NCI-H1092 (cell line): ENCODE measurements at places on chromosomes 2 and 18.

DNA sequence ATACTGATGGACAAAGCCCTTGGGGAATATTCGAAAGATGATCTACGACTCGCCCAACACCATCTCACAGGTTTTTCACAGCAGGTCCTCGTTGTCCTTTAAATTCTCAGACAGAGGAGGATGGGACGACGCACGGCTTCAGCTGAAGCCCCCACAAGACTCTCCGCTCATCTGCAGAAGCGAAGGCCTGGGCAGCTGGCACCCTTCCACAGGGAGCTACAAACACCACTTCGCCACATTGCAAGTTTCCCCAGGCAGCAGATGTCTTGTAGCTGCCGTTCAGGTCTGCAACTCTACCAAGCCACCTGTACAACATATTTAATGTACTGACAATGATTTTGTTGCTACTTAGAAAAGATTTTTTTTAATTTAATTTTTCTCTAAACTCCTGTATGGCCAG, 642.9 kb downstream of the ZEB2 start:
- no peak for DNase-seq

GRCh38 chr2:207248702-207249377, 83.1 kb upstream of the KLF7 start:
- DNase-seq = no peak

- DNase-seq = peak; percentile 9
Measured at GRCh38 chr18:11937874-11938478, 29.9 kb upstream of the MPPE1 start.

DNA sequence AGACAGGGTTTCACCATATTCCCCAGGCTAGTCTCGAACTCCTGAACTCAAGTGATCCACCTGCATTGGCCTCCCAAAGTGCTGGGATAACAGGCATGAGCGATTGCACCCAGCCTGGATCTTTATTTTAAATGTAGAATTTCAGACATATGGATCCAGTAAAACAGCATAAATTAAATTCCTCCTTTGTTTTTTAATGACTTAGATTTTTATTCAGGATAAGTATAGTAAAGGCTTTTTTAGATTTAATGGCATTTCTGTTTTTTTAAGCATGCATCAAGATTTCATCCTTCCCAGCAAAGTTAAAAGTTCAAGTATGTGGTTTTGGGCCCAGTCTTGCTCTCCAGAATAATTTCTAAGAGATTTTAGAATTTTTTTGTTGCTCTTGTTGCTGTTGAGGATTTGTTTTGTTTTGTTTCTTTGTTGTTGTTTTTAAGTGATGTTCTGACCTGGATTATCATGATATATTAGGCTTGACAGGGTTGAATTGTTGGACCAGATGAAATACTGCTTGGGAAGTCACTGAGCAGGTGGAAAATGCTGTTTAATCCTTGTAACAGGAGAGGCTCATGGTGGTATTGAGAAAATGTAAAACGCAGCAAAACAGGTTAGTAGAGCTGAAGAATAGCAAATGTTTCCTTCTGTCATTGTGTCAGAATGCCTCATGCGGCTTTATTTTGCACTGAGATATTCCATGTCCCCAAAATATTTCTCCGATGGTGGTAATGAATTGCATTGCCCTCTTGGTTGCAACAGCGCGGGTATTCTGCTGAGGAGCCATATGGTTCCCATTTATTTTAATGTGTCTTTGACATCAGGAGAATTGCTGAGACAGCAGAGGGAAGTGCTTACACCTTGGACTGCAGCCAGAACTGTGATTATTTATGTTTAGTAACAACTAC, 147.9 kb downstream of the GALNT3 start:
- peak; percentile 40 for DNase-seq

GRCh38 chr2:46939626-46940359, 24.2 kb upstream of the MCFD2 start:
- no peak for DNase-seq

GRCh38 chr18:1652018-1652417, 747.3 kb downstream of the ADCYAP1 start:
- no peak for DNase-seq

DNA sequence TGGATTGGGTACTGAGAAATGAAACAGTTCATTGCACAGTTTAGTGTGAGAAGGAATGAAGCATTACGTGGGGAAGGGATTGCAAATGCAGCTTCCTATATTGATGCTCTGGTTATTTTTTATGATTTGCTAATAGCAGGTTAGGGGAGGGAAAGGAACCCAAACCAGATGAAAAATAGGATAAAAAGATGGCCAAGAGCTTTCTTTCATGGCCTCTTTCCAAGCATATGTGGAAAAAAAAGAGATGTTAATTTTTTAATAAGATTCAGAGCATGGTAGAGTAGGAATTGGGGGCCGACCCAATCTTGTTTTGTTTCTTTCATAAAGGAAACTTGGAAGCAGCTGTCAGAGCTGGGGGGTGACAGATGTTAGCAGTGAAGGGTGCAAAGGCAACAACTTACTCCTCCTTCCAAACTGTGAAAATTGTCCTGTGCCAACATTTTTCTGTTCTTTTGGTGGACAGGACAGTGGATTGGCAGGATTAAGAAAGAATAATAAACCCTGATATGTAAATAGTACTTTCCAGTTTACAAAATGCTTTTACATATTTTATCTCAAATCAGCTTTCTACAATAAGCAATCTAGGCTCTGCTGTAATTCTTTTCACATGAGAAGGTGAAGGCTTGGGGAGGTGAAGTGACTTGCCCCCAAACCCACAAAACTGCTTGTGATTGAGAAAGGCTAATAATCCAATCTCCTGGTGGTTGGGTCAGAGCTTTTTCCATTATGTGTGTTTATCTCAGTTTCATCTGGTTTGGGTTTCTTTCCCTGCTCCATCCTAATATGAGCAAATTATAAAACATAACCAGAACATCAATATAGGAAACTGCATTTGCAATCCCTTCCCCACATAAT, 270.1 kb downstream of the ETAA1 start:
- no peak for DNase-seq

DNA sequence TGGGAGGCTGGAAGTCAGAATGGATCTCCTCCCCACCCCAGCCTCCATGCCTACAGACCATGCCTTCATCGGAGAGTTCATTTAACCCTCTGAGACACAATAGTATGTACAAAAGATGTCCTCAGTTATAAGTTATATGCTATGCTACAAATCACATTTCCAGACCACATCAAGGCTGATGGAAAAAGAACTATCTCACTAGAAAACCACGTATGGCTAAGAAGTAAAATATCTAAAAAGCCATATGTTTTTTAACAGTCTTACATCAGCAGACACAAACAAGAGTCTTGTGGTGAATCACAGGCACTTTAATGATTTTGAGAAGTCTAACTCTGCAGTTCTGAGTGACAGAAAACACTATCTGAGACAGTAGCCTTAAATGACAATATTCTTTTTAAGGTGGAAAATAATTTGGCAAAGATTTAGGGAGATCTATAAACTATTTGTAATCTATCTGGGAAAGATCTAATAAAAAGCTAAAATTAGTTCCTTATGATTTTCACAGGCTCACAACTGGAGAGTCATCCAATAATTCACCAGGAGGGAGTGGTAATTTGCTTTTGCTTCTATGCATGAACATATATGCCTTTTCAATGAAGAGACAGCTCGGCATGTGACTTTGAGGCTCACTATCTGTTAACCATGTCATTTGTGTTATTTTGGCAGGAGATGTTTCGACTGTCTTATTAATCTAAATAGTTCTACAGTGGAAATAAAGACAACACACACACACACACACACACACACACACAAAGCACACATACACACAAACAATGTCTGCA, 197.5 kb downstream of the IRS1 start:
- DNase-seq = no peak

DNA sequence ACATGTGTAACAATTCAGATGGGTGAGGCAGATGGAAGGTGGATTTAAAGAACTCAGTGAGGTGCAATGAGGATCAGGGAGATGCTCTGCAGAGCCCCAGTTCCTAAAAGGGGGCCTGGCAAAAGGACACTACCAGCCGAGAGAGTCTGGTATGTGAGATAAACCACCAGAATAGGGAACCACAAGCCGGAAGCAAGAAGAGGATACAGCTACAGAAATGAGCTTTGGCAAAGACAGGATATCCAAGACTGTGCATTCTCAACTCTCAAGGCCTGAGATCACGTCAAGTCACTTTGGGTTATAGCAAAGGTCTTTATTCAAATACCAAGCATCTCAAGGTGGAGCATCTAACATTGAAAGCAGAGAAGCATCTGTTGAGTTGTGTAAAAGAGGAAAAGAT, 293.5 kb downstream of the ARHGAP15 start:
- no peak for DNase-seq

- DNase-seq = no peak
Measured at GRCh38 chr2:4862031-4862430, 830.2 kb upstream of the SOX11 start.

DNA sequence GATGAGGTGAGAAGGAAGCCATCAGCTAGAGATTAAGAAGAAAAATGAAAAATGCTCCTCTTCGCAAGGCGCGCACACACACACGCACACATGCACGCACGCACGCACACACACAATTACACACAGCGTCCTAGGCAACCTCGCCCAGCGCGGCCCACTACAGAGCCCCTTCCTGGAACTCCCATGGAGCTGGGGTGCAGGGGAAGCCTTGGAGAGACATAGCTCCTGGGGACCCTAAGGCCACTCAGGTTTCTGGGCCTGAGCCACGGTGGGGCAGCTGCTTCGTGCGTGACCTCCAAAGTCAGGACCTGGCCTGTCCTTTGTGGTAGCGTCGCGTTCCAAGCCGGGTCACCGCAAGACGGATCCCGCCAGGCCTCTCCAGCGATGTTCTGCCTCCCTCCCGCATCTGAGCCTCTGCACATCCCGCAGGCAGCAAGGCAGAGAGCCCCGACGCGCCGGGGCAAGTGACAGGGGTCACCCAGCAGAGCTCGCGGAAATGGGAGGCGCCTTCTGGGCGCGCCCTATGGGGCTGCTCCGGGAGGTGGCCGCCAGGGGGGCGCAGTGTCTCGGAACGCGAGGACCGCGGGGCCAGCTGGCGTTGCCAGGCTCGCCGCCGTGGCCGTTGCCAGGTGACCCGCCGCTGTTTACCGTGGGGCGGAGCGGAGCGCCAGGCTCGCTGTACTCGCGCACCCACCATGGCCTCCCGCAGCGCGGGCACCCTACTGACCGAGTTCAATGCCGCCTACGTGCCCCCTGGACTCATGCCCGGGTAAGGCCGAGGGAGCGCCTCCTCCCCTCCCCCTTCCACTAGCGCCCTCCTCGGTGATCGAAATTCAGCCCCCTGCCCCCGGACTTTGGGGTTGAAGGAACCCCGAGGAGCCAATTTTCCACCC, 79.0 kb downstream of the CIB4 start:
- peak; percentile 68 for DNase-seq

DNA sequence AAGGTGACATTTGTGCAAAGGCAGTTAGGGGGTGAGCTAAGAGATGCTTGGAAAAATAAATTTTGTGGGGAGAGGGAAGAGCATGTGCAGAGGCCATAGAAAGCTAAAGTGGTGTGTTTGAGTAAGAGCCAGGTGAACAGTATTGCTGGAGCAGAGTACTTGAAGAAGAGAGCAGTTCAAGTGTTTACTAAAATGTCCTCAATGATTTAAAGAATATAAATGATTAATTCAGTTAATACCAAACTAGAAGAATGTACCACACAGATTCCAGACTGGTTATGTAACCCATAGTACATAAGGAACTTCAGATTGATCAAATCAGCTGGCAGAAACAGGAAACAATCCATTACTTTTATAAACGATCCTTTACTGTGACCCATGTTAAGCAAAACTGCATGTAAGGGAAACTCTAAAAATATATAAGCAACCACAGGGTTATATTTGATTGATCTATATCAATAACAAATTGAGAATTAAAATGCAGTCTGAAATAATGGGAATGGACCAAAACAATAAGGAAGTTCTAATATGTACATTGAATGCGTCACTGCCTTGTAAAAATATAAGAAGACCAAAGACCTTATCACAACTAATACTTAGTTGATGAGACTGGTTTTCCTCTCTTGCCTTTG, 76.9 kb downstream of the LDAH start:
- no peak for DNase-seq

DNA sequence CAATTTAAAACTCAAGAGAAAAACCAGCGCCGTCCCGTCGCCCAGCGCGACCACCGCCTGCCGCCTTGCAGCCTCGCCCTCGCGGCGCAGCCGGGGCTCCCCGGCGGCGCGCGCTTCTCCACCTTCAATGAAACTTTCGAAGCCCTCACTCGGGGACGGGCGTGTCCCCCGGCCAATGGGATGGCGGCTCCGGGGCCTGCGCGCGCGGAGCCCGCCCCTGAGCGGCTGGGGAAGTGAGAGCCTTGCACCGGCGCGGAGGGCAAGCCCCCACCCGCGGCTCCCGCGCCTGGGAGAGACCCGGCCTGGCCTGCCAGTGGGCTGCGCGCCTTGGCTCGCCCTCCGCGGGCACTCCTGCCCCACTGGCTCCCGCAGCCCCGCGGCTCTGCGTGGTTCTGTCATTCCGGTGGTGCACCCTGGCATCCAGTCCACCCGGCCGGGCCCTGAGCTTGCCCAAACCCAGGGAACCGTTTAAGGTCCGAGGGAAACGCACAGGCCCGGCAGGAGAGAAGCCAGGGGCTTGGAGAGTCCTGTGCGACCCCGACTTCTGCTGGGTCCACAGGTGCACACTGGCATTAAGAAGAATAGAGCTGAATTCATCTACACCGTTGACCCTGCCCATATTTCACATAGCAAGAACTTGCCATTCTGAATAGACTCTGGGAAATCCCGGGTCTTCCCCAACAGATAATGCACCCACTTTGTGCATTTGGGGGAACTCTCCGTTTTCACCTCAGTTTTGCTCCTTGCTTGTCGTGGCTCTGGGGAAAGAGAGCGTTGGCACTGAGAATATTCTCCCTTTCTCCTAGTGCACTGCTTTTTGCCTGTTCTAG, at the start of gene PIEZO2:
PIEZO2 (minus strand) TSS at position 129 of the 830 bp plus-strand sequence. CDS start 981 bp downstream, outside the sequence.
- no peak for DNase-seq

DNA sequence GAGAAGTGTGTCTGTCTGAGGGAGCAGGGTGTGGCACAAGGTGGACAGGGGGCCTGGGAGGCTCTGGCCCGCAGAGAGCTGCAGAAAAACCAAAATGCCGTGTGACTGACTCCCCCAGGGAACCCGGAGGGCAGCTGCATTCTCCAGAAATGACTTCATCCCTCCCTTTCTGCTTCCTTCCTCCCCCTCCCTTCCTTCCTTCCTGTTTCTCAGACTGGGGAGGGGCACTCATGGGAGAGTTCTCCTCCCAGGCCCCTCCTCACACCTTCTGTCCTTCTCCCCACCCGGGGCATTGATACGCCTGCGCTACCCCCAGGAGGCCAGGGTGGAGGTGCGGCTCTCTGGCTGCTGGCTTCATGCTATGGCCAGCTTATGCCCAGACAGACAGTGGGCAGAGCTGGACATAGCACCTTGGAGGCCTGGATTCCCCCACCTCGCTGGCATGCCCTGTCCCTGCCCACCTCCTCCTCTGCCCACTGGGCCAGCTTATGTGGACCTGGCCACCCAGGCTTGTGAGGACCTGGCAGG, 8.2 kb upstream of the GPR17 start:
- DNase-seq = no peak

GRCh38 chr2:75416420-75417342, 144.1 kb downstream of the EVA1A start:
- DNase-seq = no peak

DNA sequence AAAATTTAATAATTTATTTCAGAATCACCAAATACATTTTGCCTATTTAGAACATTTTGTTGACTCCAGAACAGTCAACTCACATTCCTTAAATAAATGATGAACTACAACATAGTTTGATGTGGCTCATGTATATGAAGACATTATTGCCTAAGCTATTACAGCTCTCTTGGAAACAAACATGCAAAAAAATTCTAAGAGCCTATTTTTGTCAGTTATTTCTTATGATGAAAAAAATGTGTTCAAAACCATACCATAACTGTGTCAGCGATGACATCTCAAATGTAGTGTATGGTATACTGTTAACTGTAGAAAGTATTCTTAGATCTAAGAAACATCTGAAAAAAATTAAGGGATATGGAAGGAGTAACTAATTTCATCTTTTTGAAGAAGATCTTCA, 6.3 kb upstream of the EMILIN2 start:
- DNase-seq = no peak
